ENCODE measurements at places on chromosomes 3 and 15.

- DNase-seq, result no peak
These were observed 35.7 kb downstream of the IGF2BP2 start for GRCh38 chr3:185789134-185789533.

- DNase-seq, result no peak
These were observed 681.3 kb downstream of the ROBO1 start for GRCh38 chr3:79086514-79086913.

GRCh38 chr3:99134986-99135385, 233.5 kb upstream of the DCBLD2 start:
- DNase-seq, result no peak

DNA sequence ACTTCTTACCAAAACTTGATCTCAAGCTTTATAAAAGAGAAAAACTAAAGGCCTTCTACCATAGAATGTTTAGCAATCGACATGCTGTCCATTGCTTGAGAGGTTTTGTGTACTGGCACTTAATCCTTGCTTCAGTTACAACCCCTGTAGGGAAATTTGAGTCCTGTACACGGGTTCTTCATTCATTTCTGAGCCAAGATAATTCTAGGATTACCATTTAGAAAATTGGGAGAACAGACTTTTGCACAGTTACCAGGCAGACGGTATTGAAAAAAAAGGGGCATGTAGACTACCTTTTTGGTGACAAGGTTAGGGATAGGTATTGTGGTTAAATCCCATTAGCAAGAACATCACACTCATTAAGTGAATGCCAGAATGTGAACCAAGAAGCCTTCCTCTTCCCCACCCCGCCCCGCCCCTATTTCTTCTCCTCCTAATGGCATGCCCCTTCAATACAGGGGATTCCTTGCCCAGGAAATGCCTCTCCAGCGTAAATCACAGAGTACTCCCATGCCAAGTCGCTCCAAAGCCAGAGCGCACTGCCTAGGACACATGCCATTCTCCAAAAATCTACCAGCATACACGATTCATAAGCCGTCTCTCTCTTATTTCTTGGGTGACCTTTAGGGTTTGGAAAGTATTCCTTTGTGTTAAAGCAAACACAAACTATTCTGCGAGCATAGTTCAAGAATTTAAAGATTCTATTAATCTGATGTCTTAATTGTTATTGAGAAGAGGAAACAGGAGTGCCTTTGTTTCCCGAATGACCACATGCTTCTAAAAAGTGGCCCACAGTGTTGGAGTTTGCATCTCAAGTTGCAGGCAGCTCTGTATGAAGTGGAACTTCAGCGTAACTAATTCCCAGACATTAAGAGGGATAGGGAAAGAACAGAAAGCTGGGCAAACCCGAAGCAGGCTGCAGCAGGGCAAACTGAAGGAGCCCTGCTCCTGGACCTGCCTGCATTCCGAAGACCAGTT, 164.0 kb upstream of the NR2F2 start:
- no peak for DNase-seq

DNA sequence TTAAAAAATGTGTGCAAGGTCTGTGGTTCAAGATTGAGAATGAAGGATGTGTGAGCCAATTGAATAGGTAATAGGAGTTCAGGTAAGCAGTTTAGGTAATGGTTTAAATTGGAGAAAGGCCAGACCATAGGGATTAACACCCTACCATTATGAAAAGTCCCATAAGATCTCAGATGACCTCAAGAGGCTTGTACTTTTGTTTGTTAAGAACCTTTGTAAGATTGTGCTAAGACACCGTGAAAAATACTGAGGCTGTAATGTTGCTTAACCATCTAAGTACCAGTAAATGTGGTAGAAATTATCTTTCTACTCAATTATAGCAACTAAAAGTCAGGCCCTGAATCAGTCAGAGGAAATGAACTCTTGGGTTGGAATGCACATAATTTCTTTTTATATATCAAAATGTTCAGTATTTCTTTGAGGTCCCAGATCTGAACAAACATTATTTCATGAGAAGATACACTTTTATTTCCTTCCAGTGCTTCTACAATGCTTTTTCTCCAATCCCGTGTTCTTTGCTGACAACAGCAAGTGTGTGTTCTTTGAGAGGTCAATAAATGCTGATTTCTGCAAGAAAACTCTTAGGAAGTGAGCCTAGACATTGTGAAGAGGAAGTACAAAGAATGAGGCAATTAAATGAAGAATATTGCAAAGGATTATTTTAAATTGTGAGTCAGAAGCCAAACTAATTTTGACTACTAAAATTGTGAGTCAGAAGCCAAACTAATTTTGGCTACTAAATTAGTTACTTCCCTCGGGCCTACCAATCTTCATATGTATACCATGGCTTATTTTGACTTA, 66.4 kb downstream of the TCF12 start:
- no peak for DNase-seq

DNA sequence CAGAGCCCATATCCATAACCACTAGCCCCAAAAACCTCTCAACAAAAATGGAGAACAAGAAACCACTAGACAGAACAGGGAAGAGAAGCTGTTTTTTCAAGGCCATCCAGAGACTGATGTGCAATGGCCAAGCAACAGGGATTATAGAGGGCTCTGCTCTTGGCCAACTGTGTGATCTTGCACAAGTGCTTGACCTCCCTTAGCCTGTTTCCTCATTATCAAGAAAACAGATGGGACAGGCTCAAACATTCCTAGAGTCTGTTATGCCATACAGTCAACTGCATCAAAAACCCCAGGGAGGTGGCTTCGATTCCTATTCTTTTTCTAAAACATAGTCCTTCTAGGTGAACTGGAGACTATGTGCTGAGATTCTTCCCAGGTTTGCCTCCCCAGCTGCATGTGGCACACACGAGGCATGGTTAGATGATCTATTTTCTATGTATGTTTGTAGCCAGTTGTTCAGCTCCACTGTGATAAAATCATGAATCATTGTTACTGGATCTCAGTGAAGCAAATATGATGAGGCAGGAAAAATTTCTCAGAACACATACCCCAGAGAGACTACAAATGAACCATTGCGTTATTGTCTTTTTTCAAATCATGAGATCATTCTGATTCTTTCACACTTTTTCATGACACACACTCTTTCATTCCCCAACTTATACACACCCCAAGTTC, 132.9 kb upstream of the TGFBR2 start:
- DNase-seq, result no peak

GRCh38 chr3:154782151-154782550, 298.0 kb upstream of the MME start:
- DNase-seq, result no peak

- no peak for DNase-seq
These were observed 231.1 kb downstream of the NR2F2 start for GRCh38 chr15:96561593-96561992.

GRCh38 chr3:52240059-52240885, 1.3 kb upstream of the TWF2 start:
- DNase-seq, result no peak

- peak; percentile 1 for DNase-seq
These were observed 117.8 kb upstream of the KCNH8 start for GRCh38 chr3:19030522-19030839.

- DNase-seq, result no peak
These were observed 74.7 kb downstream of the RASA2 start for GRCh38 chr3:141561426-141562034.

All from activated CD4-positive, alpha-beta T cell treated with anti-CD3 and anti-CD28 coated beads for 24 hours (primary cell).